Activated naive CD4-positive, alpha-beta T cell treated with anti-CD3 and anti-CD28 coated beads, Interleukin-2, amount 50 U/mL, for 72 hours (primary cell): ENCODE measurements at places on chromosomes 3 and 15. TPM values are rescaled to one million over a fixed set of nuclear protein-coding genes. Genes with fewer than 3 reads are reported as not detected.

DNA sequence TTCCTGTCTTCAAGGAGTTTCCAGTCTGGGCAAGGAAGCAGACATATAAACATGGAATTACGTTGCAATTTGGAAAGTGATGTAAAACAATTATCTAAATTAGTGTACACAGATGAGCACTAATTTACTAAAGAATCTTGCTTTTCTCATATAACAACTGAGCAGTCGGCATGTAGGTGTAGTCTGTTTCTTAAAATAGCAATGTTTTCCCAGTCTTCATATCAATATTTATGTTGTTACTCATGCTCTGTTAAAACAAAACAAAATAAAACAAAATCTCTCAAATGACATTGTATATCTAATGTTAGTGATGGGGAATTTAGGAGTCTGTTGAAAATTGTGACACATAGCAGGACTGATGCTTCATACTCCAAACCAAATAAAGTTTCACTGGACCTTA is 75.6 kb downstream of the SAMMSON start:
- no peak for DNase-seq

- no peak for DNase-seq
Measured at GRCh38 chr3:178680489-178680888, 144.3 kb downstream of the KCNMB2 start.

DNA sequence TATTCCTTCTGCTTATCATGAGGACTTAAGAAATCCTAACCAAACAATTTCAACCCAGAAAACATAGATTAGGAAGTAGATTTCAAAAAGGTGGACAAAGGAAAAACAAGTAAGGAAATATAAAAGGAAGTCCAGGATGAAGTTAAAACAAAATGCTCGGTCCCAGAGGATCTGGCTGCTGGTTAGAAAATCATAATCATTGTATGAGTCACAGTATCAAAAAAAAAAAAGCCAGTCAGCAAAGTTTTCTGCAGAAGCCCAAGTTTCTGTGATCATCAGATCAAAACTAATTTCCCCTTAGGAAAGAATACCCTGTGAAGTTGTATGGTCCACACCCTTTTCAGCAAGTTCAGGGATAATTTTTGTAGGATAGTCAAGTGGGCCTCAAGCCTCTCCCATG is 43.0 kb upstream of the LRTM1 start:
- no peak for DNase-seq

- DNase-seq = no peak
Measured at GRCh38 chr3:186949281-186949982, 19.1 kb downstream of the ST6GAL1 start.

DNA sequence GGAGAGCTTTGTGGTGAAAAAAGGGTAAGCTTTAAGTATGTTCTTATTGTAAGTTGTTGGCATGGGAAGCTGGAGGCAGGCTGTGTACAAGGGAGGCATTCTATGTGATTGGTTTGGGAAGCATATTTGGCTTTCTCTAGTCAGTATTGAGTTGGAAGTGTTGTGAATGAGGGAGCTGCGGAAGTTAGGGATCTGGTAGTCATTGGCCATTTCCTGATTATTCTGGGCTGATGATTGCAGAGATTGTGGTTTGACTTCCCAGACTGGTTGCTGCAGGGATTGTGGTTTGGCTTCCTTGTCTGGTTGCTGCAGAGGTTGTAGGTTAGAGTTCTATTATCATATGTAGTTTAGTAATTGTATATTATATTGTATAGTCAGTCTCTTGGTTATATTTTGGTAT is 21.0 kb downstream of the STXBP5L start:
- DNase-seq = no peak

DNA sequence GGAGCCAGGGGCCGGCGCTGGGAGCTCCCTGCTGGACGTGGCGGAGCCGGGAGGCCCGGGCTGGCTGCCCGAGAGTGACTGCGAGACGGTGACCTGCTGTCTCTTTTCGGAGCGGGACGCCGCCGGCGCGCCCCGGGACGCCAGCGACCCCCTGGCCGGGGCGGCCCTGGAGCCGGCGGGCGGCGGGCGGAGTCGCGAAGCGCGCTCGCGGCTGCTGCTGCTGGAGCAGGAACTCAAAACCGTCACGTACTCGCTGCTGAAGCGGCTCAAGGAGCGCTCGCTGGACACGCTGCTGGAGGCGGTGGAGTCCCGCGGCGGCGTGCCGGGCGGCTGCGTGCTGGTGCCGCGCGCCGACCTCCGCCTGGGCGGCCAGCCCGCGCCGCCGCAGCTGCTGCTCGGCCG is 1.5 kb downstream of the SMAD6 start:
- DNase-seq = no peak

DNA sequence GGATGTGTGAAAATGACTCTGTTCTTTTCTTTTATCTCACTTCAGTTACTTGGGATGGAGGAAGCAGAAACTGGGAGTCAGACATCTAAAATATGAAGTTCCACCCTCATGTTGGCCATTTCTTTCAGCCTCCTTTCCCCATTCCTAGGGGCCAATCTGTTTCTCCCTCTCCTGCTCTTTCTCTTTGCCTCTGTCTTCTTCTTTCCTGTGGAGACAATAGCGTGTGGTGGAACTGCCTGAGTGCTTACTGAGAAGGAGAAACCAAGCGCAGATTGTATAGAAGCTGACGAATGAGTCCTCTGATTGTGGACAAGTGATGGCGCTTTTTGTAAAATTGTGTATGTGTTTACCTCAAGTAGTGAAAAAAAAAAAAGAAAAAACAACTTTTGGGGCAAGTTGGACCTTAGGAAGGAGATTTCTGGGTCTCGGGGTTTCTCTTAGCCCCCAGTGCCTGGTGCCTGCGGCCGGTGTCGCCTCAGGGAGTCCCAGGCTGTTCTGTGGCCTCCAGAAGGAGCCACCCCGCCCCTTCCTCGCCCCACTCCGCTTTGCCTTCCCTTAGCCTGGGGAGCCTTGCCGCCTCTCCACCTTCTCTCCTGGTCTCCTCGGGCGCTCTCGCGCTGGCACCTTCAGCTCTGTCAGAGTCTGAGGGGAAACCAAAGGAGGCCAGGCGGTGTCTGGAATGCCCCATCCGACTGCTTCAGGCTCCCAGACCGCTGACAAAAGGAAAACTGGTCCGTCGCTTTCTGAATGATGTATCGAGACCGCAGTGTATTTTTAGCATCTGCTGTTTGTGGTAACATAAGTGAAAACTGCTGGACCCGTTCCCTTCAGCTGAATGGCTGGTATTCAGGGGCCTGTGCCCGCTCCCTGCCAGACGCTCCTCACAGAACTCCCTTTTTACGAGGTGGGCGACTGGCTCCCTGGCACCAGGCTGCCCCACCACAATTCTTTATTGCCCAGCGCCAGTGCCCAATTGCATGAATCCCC is 30.1 kb downstream of the SCG5 start:
- no peak for DNase-seq

DNA sequence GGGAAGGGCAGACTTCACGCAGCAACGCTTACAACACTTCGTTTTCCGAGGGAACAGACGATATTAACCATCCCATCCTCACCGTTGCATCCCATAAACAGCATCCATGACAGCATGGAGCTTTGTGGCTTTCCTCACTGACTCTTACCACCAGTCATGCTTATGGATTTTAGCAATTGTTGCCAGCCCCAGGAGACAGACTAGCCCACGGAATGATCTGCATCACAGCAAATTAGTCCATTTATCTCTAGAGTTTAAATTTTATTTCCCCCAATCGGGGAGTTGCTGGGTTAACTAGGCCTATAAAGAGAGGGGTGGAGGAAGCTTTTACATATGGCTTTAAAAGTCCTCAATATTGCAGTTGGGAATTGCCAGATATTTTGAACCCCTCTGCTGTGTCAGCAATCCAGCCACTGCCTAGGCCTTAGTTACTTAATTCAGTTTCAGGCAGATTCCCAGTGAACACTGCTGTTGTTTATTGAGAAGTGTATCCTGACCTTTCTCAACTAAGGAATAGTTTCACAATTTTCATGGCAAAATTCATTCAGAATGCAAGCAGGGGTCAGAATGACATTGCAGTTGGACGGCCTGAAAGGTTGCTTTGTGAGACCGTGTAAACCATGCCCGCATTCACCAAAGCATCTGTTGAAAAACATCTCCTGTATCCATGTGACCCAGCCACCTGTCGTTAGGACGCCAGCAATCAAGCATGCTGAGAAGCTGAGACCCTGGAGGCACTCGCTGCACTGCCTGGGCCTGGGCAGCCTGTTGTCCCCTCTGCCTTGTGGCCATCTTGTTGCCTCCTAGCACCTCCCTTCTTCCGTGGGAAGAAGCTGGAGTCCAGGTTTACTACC is 397.4 kb upstream of the TPM1 start:
- no peak for DNase-seq

DNA sequence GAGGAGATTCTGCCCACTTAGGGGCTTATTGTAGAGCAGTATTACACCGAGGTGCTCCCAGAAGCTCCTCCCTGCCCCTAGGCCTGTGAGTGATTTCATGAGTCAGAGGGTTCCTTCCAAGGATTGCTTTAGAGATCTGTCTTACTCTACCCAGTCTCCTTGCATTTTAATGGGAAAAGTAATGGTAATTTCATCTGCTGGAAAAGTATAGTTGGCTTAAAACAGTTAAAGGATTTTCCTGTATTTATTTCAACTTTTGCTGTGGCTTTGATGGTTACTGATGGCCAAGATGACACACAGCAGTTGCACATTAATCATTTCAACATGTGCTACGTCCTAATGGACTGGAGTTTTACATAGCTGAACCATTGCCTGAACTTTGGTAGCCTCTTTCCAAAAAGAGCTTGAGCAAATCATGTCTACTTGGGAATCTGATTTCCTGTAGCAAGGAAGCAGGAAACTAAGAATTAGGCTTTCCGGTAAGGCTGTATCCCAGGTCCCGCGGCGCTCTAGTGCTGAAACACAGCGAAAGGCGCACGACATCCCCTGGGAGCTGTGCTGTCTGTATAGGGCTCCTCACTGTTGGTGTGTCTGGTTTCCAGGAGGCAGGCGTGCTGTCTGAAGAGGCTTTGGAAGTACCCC is 9.2 kb upstream of the PGPEP1L start:
- DNase-seq = no peak

The SMAD6 gene
- 0.70 TPM for total RNA-seq

The MORC1 gene
- total RNA-seq = not detected

The LRRC34 gene
- 2.1 TPM for total RNA-seq
